ENCODE measurements at places on chromosomes 12 and 14. TPM values are rescaled to one million over a fixed set of nuclear protein-coding genes. Genes with fewer than 3 reads are reported as not detected.

Gene MYRFL
- not detected for total RNA-seq

Gene IQSEC3
- not detected for total RNA-seq

Gene IL22
- total RNA-seq: not detected

Gene RNU7-1
- not detected for total RNA-seq

Gene CD69
- total RNA-seq: 3.7 TPM

Gene MYO1A
- 0.06 TPM for total RNA-seq

Gene PRKCH
- total RNA-seq: 458 TPM

Gene PARP11
- 2.8 TPM for total RNA-seq

Data from bladder microvascular endothelial cell (primary cell).